ENCODE measurements at places on chromosomes 7 and 10.

DNA sequence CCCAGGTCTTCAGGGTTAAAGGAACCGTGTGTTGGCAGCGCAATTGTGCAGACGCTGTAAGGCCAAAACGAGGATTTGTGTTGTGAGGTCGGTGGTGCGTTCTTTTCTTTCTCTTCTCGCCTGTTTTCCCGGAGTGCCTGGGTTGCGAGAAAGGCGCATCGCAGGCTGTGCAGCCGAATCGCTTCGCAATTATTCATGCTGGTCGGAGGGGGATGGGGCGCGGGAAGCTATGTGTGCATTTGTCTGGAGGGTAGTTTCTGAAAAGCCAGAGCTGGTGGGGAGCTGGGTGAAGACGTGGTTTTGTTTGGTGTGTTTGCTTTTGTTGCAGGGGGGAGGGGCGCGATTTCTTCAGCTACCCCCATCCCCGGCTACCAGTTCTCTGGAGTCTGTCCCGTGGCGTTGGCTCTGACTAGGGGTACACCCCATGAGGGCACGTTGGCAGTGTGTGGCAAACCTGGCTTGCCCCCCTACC lies 2.1 kb downstream of the MXI1 start:
- peak; percentile 68 for DNase-seq

DNA sequence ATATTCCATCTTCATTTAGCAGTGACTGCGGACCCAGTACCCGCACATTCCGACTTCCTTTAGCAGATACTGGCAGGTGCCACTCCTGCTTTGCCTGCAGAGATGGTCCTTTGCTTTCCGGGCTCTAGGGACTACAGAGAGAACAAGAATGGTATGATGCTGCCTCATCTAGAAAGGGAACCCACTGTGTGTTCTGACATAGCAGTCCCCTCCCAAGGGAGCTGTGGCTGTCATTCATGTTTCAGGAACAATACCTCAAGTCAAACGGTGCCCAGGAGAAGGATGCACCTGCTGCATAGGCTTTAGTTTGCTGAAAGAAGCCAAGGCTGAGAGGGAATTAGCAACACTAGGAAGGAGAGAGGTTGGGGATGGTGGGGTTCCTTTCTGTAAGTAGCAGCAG lies 15.9 kb upstream of the TMEM72 start:
- no peak for DNase-seq

- no peak for DNase-seq
Observed at GRCh38 chr10:3791974-3792633, 7.1 kb upstream of the KLF6 start.

DNA sequence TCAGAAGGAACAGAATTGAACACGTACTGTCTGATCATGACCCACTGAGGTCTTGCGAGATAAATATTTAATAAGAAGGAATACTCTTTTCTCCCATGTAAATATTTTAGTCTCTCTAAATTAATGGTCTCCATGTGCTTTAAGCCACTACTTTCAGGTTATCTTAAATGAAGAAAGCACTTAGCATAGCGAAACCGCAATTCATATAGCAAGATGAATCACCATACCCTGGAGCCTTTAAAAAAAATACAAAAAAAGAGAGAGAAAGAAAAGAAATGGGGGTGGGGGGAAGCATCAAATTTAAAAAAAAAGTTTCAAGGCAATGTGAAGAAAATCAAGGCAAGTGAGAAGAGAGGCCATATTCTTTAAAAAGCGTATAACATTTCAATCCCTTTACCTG lies 82.5 kb downstream of the CTTNBP2 start:
- no peak for DNase-seq

- no peak for DNase-seq
Observed at GRCh38 chr10:83233691-83234090, 905.6 kb upstream of the GHITM start.

- no peak for DNase-seq
Observed at GRCh38 chr7:140060788-140061606, 1.8 kb downstream of the PARP12 start.

DNA sequence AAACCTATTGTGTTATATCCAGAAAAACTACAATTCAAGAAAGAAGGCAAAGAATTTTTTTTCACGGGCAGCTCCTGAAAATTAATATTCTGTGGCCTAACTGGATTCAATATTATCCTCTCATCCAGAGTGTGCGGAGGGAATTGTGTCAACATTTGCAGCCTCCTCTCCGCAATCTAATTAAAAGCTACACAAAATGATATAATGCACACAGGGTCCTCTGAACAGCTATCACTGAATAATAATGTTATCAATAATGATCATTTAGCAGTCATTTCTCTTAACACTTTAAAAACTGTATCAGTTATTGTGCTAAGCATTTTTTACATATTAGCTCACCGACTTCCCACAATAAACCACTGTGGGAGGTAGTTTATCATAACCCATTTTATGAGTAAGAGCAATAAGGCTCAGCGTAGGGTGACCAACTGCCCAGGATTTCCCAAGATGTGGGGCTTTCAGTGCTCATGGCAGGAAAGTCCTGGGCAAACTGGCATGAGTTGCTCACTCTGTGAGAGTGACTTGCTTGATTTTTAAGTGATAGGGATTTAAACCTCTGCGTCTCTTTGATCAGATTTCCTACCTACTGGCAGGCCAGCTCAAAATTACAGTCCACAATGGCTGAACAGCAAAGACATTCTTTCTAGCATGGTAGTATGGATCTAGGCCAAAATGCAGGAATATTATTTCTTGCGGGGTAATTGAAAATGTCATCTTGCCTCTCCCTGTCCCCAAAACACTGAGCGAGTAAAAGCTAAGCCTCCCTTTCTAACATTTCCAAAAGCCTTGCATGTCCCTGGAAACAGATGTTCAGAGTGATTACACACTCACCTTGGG lies 65.7 kb downstream of the AOAH start:
- no peak for DNase-seq

- no peak for DNase-seq
Observed at GRCh38 chr10:126463286-126463685, 75.0 kb upstream of the ADAM12 start.
